ELR (cell line): ENCODE measurements at places on chromosomes 1 and 21.

GRCh38 chr1:1393014-1393413, 6.1 kb downstream of the CCNL2 start:
- DNase-seq, result no peak

- DNase-seq, result no peak
Observed at GRCh38 chr1:235250430-235250829, 77.5 kb downstream of the ARID4B start.

DNA sequence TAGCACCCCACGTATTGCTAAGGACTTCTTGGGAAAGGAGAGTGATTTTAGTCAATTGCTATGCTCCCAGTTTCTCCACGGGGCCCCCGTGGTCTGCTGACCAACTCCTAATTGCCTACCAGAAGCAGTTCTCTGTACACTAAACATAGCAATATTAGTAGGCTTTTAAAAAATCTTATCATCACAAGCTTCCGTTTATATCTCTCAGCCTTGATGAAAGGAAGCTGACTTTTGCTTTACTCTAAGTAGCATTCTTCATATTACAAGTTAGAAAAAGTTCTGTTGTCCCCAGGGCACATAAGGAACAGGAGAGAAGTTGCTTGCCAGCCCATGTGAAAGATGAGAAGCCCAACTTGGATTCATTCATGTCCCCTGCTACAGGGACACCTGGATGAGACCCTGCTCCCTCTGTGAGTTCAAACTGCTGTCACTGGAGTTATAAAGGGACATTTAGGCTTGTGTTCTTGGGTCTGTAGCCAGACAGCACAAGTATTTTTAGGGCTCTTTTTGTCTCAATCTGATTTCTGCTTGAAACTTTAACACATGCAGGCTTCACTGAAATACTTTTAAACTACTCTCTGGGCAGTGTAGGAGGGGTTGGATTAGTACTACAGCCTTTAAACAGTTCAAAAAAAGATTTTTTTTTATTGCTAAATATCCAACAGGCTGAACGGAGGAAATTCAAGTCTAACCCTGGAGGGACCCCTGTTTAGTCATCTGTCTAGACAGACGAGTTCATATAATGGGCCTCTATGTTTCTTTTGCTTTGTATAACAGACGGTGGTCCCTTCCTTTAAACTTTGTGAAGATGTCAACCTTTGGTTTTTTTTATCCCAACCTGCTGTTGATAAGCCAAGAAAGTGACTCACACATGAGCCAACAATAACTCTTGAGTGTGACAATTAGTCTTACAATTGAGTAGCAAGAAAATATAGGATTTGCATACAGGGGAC, 29.5 kb downstream of the TGFB2 start:
- peak; percentile 61 for DNase-seq

GRCh38 chr1:209767096-209767495, 11.2 kb downstream of the TRAF3IP3 start:
- no peak for DNase-seq

- DNase-seq, result no peak
Observed at GRCh38 chr1:6886523-6886922, 101.3 kb downstream of the CAMTA1 start.

- peak; percentile 36 for DNase-seq
Observed at GRCh38 chr1:219505886-219506285, 107.0 kb downstream of the ZC3H11B start.

DNA sequence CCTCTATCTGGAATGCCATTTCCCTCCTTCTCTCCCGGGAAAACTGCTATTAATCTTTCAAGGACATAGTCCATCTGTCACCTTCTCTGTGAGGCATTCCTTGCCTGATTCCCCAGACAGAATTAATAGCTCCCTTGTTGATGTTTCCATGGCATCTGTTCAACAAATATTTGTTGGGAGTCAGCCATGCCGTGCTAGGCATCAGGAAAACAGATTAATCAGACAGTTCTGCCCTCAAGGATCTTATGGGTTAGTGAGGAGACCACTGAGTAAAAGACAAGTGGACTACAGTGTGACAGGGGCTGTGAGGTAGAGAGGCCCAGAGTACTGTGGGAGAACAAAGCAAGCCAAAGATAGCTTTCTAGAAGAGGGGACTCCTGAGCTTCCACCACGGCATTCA, 11.4 kb upstream of the MAGOH start:
- DNase-seq, result no peak

GRCh38 chr1:57882934-57883641, 459.2 kb upstream of the DAB1 start:
- no peak for DNase-seq

DNA sequence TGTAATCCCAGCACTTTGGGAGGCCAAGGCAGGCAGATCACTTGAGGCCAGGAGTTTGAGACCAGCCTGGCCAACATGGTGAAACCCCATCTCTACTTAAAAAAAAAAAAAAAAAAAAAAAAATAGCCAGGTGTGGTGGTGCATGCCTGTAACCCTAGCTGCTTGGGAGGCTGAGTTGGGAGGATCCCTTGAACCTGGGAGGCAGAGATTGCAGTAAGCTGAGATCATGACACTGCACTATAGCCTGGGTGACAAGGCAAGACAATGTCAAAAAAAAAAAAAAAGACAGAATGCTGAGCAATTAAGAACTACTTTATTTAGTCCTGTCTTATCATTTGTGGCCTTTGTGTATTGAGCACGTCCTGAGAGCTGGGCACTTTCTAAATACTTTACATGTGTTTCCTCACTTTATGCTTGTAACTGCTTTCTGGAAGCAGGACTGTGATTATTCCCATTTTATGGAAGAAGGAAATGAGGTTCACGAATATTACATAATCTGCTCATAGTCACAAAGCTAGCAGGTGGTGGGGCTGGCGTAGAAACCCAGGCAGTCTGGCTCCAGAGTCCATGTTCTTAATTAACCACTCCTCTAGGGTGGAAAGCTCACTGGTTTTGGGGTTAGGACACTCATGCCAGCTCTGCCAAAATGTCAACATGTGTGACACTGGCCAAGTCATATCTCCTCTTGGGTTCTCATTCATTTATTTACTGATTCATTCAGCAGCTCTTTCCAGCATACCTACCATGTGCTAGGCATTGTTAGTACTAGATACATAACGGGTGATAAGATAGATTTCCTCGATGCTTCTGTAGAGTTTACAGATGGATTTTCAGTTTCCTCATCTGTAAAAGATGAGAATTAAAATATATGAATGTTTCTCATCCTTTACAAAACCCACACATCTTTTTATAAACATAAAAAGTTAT, 57.7 kb downstream of the DDR2 start:
- peak; percentile 76 for DNase-seq

GRCh38 chr1:59156526-59157199, 140.2 kb upstream of the FGGY start:
- peak; percentile 72 for DNase-seq

DNA sequence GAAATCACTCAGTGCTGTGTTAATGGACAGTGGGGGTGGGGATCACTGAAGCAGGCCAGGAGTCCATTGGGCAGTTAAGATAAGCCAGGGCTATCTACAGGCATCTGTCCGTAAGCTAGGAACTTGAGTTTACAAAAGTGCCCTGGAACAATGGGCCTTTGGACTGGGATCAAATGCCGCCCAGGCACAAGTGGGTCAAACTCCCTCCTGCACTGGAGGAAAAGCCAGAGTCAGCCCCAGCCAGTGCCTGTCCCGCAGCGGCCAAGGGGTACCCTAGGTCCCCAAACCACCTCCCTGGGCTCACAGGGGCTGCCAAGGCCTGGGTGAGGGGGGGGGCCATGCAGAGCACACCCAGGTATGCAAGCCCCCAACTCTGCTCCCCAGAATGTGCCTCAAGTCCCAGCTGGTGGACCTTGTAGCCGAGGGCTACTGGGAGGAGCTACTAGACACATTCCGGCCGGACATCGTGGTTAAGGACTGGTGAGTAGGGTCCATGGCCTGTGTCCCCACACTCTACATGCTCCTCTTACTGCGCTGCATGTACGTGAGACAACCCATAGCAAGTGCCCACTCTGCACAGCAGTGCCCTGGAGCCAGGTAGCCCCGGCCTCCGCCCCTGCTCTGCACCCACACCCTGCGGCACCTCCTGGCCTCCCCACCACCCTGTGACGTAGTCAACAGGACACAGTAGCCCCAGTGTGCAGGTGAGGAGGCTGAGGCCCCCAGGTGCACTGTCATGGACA, 7.7 kb downstream of the FBXO6 start:
- no peak for DNase-seq

- DNase-seq, result no peak
Observed at GRCh38 chr1:25804244-25804963, 4.4 kb downstream of the SELENON start.

GRCh38 chr21:14763695-14764064, 217.6 kb upstream of the SAMSN1 start:
- no peak for DNase-seq

DNA sequence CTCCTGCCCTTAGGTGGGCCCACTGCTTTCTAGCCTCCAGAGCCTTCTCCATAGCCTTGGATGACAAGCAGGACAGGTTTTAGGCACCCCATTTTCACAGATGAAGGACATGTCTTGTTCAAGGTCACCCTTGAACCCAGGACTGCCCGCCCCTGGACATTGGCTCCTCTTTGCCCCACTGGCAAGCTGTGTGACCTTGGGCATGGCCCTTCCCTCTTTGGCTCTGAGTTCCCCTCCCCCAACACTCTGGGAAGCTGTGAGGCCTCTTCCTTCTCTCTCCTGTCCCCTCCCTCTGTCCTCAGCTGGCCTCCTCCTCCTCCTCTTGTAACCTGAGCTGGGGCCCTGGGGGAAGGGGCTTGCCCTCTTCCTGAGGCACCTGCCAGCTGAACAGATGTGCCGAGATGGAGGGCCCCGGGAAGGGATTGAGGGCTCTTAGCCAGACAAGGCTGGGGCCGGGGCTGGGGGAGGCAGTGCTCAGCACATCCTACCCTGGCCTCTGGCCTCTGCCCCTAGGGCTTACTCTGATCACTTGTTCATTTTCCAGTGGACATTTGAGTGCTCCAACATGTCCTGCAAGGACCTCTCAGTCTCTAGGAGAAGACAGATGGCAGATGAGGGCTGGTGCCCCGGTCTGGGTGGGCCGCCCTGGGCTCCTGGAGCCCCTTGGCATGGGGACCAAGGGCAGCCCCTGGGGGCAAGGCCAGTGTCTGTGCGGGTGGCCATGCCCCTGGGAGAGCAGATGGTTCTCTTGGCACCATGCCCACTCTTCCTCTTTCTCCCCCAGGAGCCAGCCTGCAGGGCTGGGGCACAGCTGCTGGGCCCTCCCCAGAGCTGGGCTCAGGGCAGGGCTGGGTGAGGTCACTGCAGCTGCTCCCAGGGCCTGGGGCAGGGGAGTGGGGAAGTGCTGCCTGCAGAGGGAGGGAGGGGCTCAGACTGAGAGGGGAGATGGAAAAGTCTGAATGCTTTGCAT, 10.7 kb downstream of the FOXO6 start:
- DNase-seq, result no peak

- DNase-seq, result no peak
Observed at GRCh38 chr1:54888080-54888733, 1.2 kb upstream of the DHCR24 start.

DNA sequence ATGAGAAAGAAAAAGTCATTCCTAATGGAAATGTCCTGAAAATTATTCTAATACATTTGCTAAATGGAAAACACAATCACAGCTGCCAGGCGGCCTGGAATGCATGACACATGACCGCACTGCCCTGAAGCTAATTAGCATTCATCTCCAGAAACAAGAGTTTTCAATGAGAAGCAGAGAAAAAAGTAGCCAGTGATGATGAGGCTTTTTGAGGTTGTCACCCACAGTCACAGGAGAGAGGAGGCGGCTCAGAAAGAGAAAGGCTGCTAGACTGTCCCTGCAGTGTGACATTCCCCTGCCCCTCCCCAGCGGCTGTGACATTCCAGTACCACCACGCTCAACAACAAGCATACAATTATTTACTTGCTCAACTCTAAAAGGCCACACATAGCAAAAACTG, 122.9 kb upstream of the KRTAP19-8 start:
- peak; percentile 57 for DNase-seq

DNA sequence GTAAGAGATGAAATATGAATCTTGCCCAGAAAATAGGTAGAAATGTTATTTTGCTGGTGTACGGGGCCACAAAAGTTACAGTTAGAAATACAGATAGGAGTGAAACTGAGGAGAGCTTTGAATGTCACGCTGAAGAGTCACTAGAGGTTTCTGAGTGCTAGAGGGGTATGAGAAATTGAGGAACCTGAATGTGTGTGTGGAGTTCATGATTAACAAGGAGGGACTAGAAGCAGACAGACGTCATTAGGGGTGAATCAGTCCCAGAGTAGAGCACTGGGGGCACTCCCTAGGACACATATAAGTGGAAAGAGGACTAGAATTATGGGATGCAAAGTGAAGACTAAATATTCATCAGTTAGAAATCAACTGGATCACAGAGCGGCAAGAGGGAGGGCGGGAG, 188.9 kb upstream of the MAP1LC3C start:
- no peak for DNase-seq

DNA sequence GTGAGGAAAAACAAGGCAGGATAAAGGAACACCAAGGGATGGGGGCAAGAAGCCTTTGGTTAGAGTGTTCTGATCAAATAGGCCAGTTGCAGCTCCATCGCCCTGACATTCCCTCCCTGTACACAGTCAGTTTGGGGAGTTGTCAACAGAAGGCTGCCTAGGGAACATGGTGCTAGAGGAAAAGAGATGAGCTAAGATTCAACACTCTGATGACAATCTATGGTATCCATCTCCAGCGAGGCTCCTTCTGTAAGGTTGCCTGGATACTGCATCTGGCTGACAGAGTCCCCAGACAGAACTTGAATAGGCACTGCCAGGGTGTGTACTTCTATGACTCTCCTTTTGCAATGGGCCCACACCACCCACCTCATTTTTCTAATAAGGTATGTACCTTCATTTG, 11.2 kb upstream of the SLAMF9 start:
- DNase-seq, result no peak

DNA sequence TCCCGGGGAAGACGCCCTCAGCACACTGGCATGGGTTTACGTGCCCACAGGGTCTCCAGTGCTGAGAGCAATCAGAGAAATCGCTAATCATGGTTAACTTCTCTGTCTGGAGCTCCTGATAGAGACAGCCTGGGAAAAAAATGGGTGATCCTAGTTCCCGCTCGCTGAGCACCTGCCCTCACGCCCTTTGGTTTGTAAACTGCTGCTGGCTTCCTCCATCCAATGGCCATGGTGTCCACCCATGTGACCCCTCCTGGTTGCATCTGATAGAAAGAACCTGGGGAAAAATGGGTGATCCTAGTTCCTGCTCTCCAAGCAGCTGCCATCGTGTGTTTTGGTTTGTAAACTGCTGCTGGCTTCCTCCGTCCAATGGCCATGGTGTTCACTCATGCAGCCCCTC, 402.2 kb downstream of the PRDM2 start:
- no peak for DNase-seq
